ENCODE measurements at places on chromosomes 13 and 19. TPM values are rescaled to one million over a fixed set of nuclear protein-coding genes. Genes with fewer than 3 reads are reported as not detected.

Gene PSG6
- total RNA-seq = not detected

Gene CRLF1
- total RNA-seq = not detected

Gene CCDC106
- total RNA-seq = 1.5 TPM

Gene RANBP3
- total RNA-seq = 94.9 TPM

Gene LGI4
- total RNA-seq = 0.81 TPM

Gene PEG3
- total RNA-seq = not detected

Gene CYP4F8
- total RNA-seq = not detected

Gene NLRP9
- not detected for total RNA-seq

Gene FGF21
- not detected for total RNA-seq

Gene LRRC25
- 0.91 TPM for total RNA-seq

Gene IRGQ
- 17.9 TPM for total RNA-seq

Gene SERTAD3
- total RNA-seq = 17.8 TPM

Gene C19orf85
- total RNA-seq = not detected

Gene KLC3
- not detected for total RNA-seq

Gene ARL11
- total RNA-seq = 0.50 TPM

Gene ATP4B
- total RNA-seq = not detected

Gene ATP12A
- total RNA-seq = not detected

Gene CPB2
- not detected for total RNA-seq

Gene PNMA8A
- total RNA-seq = 0.26 TPM

Gene FXYD1
- total RNA-seq = 3.6 TPM

Gene ZNF577
- 21.0 TPM for total RNA-seq

Measured in CD4-positive, alpha-beta memory T cell (primary cell).